ENCODE measurements at places on chromosomes 3 and 15.

DNA sequence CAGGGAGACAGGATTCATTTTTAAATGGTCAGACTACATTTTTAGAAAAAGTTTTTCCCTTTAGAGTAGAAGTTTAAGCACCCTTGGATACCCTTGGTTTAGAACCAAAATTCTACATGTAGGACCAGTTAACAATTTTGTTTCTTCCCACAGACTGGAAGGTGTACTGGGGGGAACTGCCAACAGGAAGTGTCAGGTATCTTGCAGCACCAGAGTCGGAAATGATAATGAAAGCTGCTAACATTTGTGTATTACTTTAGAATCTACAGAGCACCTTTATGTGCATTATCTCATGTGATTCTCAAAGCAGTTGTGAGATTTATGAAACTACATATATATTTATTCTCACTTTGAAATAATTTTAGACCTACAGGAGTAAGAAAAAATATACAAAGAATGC is 21.5 kb downstream of the SPRED1 start:
- no peak for DNase-seq

DNA sequence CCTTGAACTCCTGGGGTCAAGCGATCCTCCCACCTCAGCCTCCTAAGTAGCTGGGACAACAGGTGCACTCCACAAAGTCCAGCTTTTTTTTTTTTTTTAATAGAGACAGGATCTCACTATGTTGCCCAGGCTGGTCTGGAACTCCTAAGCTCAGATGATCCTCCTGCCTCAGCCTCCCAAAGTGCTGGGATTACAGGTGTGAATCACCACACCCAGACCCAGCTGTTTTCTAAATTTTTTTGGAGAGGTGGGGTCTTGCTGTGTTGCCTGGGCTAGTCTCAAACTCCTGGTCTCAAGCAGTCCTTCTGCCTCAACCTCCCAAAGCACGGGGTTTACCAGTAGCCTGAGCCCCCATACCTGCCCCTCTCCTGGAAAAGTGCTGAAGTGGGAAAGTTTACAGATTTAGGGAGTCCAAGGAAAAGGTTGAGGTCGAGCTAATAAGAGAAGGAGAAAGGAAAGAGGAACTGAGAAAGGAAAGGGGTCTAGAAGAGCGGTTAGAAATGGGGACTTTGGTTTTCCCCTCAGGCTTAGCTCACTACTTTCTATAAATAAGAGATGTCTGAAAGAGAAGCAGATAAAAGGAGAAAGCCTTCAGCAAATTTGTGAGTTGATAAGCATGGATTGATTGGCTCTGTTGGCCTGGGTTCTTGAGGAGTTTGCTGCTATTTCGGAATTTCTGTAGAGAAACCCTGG is 23.6 kb downstream of the UBE2E1 start:
- no peak for DNase-seq

DNA sequence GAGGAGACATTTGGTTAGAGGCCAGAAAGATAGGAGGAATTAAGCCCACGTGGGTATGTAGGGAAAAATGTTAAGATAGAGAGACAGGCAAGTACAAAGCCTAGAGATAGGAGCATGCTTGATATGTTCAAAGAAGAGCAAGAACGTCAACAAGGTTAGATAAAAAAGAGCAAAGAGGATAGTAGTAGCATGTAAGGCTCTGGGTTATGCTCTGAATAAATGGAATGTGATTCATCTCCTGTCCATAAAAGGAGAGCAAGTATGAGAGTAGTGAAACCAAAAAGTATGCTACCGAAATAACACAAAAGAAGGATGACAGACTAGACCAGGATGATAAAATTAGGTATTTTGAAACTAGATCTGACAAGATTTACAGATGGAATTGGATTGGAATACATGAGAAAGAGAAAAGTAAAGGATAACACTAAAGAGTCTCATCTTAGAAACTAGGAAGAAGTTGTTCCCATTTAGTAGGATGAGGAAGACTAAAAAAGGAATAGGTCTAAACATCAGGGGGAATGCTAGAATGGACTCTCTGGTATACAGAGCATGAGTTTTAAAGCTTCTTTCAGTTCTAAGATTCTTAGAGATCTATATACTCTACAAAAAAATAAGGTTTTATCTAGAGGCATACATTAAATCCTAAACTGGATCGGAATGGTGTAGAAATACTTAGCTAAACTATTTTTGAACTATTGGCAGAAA is 59.1 kb downstream of the TRPM7 start:
- no peak for DNase-seq

GRCh38 chr3:168212664-168213285 is 117.1 kb upstream of the GOLIM4 start:
- DNase-seq: no peak

DNA sequence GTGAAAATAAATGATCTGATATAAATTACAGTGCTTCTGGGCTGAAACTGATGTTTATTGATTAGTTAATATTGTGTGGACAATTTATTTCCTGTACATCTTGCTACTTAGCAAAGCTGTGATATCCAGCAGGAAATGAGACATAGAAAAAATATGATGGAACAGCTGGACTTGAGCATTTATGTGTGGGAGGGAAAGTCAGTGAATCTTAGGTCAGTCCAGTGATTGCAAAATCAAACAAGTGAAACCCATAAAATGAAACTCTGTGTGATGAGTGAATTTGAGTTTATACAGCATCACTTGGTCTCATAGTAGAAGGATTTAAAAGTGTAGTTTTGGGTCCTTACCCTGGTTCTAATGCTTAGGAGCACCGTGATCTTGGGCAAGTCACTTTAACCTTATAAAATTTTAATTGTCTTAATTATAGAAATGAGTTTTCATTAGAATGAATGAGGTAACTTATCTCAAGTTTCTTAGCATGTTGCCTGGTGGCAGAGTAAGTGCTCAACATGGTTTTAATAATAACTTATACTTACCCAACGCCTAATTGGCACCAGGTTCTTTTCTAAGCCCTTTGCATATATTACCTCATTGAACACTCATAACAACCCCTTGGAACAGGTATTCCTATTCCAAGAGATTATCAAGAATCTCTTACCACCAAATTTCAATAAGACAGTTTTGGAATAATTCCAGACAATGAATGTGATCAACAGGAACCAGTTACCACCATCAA is 194.6 kb downstream of the ADAMTSL3 start:
- no peak for DNase-seq

- no peak for DNase-seq
Measured at GRCh38 chr3:17771177-17772017, 29.0 kb upstream of the TBC1D5 start.

- no peak for DNase-seq
Measured at GRCh38 chr15:83044156-83044555, 22.9 kb downstream of the BTBD1 start.
